NCI-H524 treated with DMSO at 0.1 percent for 48 hours (cell line): ENCODE measurements at places on chromosomes 16 and 17.
A peak's percentile ranks its signal among the peaks of the same experiment; 100 is the strongest.

- DNase-seq: no peak
Measured at GRCh38 chr17:70070305-70071027, 4.6 kb upstream of the KCNJ16 start.

GRCh38 chr17:8867361-8867981, at the start of gene PIK3R6:
TSS of gene PIK3R6 (minus strand) at chr17:8867674. CDS start at chr17:8849794, 17,880 bp downstream.
- no peak for DNase-seq

- DNase-seq: peak; percentile 21
Measured at GRCh38 chr17:65977041-65977440, 214.9 kb downstream of the CEP112 start.

DNA sequence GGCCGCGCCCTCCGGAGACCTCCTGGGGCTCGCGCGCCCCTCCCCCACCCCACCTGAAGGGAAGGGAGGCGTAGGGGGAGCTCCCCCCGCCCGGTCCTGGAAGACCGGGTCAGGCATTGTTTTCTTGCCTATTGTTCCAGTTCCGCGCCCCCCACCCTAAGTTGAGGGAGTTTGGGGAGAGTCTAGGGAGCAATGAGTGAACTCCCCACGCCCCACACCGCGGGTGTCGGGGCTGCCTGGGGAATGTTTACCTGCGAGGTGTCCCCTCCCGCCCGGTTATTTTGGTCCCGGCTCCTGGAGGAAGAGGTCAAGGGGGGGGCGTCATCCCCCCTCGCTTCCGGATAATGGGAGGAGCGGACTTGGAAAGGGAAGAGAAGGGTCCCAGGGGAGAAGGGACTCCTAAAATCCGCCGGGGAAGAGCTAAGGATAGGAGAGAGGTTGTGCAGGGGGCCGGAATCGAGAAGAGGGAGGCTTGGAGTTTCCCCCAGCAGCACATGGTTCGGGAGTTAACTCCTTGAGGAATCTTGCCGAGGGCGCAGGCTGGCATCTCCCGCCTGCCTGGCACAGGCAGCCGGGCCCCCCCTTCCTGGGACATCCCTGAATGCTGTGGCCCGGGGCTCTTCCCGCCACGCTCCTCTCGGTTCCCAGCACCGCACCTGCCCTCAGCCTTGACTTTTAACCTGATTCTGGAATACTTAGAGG, 881 bp downstream of the MLLT6 start:
- DNase-seq: peak; percentile 29
